NCI-H460 (cell line): ENCODE measurements at places on chromosomes 2 and 18.

DNA sequence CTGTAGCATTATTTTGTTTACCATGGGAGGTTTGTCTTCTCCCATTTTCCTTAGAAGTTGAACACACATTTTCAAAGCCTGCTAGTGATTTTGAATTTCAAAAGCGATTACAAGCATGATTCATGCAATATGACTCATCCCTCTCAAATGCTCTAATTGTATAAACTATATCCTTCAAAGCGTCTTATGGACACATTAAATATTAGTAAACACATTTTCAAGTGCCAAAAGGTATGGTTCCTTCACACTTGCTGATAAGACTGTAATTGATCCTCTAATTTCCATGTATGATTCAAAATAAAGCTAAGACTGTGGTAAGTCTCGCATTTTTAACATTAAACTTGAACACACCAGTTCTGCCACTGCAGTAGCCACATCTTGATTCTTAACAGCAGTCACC lies 512.9 kb downstream of the LRRTM4 start:
- DNase-seq = peak; percentile 28

DNA sequence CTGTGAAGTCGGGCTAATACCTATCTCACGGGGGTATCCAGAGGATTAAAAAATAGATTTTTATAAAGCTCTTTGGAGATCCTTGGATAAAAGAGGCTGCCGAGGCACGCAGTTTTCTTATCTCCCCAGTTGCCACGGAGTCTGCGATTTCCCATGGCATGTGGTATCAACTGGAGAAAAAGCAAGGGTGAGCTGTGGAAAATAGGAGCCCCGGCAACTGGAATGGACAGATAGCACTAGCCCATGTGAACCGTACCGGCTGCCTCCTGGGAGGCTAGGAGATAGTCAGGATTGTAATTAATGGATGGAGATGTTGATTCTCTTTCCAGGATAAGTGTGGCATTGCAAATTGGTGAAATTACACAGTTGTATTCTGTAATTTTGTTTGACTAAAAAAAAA lies 407.6 kb upstream of the KCNH7 start:
- DNase-seq = no peak

- DNase-seq = no peak
These were observed 61.9 kb downstream of the SMCHD1 start for GRCh38 chr18:2717407-2717806.

GRCh38 chr2:109604597-109604996 lies 9.2 kb downstream of the SEPTIN10 start:
- DNase-seq = peak; percentile 78

GRCh38 chr2:171430516-171431410 lies 3.0 kb downstream of the METTL8 start:
- no peak for DNase-seq

GRCh38 chr18:72444111-72444797 lies 99.9 kb downstream of the CBLN2 start:
- no peak for DNase-seq

GRCh38 chr2:43349904-43350303 lies 123.5 kb upstream of the ZFP36L2 start:
- no peak for DNase-seq

DNA sequence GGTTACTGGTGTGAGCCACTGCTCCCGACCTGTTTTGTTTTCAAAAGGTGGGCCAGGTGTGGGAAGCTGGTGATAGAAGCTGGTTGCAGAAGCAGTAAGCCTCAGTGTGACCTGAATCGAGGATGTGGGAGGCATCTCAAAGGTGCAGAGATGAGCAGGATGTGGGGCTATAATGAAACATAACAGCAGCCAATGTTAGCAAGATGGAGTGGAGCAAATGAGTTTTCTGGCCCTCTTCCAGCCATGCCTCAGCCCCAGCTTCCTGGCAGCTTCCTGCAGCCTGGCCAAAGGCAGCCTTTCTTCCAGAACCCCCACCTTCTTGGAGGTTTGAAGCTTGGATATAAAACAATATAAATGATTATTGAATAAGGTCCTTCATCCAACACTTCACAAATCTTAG lies 184.8 kb downstream of the NCK2 start:
- DNase-seq = no peak

DNA sequence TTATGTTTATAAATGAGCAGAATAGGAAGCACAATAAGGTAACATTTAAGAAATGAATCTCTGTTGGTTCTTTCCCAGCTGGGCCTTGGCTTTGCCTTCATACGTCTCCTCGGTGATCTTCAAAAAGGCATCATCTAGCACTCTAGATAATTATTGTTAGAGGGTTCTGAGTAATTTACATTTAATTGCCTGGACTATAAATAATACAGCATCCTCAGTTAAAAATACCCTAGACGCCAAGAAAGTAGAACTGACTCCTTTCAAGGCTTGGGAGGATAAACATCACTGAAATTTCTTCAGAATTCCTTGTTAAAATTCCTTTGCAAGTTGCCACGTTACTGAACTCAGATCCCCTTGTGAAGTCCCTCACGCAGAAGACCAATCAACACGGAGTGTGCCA lies 199.7 kb upstream of the BOD1L2 start:
- no peak for DNase-seq

- no peak for DNase-seq
These were observed 198.0 kb downstream of the HDAC4 start for GRCh38 chr2:239202836-239203235.

DNA sequence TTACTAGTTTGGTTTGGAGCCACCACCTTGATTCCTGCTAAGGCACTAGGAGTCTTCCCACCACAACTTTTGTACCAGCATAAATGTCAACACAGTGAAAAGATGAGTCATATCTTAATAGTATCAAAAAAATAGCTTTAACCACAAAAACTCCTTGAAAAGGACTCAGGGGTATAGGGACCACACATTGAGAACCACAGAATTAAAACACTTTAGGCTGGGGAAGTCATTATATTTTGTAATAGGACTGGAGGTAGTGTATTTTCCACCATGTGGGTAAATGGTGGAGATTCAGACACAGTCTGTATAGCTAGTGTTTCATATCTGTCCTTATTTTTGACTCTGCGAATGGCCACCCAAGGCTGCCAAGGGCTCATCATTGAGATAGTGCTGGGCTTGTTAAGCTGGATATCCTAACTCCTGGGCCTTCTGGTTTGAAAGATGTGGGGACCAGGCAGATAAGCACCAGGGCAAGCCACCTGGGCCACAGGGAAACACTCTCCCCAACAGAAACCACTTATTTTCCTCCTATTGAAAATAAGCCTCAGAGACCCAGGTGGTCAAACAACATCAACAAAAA lies 19.1 kb upstream of the FHL2 start:
- DNase-seq = no peak

- no peak for DNase-seq
These were observed 83.5 kb downstream of the MYL12B start for GRCh38 chr18:3345452-3345851.

- peak; percentile 19 for DNase-seq
These were observed 690 bp downstream of the SDC1 start for GRCh38 chr2:20224164-20224715.

DNA sequence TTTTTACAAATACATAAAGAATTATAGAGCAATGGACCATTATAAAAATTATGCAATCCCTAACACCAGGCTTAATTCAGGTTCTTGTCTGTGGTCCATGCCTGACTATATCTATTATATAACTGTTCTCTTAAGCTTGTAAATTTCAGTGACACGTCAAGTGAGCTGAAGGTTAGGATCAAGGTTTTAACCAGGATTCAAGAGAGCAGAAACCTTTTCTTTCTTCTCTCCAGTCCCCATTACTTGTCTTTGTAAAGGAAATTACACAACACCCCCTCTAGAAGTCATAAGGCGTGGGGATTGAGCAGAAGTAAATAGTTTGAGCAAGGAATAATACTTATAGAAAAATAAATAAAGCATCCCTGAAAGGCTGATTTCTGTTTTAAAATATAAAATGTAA lies 122.0 kb downstream of the ZNF521 start:
- DNase-seq = no peak

DNA sequence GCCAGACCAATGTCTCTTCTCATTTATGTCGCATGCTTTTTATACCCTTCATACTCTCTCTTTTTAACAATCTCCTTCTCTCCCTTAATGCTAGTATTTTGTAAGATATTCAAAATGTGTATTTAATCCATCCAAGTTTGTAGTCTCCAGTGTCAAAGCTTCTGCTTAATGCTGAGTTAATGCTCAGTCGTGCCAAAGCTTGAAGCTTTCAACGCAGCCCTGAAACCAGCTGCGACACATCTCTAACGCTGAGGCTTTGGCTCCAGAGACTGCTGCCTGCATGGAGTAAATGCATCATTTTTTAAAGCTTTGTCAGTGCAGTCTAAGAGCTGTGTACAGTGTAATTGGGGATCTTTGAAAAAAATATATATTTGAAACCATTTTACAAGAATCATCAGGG lies 2108.8 kb upstream of the PIK3C3 start:
- DNase-seq = no peak

GRCh38 chr2:221034973-221035372 lies 537.1 kb downstream of the EPHA4 start:
- no peak for DNase-seq

DNA sequence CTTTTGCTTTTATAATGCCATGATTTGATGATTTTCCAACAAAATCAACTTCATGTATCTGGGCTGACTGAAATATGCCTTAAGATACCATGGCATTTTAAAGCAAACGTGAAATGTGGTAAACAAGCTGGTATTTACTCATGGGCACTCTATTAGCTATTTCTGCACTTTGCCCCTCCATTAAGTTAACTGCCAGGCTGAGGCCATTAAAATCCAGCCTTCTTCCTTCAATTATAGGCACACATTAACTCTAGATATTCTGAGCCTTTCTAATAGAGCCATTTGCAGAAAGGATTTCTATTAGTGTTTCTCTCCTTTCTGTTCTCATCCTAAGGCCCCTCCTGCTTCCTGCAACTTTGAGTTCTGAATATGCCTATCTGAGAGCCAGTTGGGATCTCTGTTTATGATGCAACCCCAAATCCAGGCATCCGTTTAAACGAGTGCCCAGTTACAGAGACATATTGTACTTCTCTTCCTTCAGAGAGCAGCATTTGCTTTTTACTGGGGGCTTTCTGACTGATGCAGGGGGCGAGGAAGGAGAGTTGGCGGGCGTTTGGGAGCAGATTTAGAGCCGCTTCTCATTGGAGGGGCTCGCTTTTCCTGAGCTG lies 1.6 kb upstream of the KCNJ3 start:
- DNase-seq = no peak

DNA sequence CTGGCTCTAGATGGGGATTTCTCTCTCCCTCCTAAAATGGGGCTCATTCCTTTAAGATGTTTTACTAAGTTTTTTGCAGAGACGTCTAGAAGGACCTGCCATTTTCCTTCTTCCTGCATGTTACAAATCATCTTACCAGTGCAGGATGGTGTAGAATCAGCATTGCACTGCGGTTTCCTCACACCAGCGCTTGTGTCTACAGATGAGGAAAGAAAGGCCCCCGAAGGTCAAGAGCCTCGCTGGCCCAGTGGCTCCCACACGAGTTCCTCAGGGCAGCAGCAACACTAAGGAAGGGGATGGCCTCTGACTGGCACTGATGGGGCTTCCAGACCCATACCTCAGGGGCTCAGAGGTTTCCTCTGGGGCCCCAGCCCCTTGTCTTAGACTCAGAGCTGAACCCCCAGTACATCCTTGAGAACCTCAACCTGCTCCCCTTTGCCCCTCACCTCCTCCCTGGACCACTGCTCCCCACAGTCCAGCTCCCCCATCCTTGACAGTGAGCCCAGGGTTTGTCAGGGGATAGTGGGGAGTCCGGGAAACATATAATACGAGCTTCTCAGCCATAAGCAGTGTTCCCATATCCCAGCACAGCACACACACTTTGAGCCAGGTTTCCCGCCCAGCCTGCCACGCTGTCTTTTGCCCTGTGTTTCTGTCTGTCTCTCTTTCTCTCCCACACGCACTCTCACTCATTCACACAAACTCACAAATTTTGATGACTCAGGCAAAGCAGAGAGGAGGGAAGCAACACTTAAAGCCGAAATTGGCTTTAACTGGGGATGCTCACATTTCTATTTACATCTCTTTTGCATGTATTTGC lies 29.4 kb downstream of the ZFP36L2 start:
- DNase-seq = no peak

DNA sequence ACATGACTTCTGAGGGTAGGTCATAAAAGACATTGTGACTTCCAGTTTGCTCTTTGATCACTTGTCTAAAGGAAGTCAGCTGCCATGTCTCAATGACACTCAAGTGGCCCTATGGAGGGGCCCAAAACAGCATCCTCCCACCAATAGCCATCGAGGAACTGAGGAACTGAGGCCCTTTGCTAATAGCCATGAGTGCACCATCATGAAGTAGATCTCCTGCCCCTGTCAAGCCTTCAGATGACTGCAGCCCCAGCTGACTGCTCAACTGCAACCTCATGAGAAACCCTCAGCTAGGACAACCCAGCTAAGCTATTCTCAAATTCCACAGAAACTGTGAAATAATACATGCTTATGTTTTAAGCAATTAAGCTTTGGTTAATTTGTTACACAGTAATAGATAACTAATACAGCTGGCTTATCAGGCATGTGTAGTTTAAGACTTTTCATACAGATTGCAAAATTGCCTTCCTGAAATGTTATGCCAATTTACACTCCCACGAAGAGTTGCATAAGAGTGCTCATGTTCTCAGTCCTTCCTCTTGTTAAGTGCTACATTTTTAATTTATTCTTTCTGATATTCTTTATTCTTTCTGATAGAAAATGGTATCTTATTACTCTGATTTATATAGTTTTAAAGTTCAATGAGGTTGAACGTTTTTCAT lies 105.6 kb upstream of the NDUFV2 start:
- DNase-seq = no peak

- DNase-seq = no peak
These were observed 635 bp downstream of the SLC3A1 start for GRCh38 chr2:44275927-44276303.

- no peak for DNase-seq
These were observed 29.3 kb upstream of the LBH start for GRCh38 chr2:30201990-30202389.

DNA sequence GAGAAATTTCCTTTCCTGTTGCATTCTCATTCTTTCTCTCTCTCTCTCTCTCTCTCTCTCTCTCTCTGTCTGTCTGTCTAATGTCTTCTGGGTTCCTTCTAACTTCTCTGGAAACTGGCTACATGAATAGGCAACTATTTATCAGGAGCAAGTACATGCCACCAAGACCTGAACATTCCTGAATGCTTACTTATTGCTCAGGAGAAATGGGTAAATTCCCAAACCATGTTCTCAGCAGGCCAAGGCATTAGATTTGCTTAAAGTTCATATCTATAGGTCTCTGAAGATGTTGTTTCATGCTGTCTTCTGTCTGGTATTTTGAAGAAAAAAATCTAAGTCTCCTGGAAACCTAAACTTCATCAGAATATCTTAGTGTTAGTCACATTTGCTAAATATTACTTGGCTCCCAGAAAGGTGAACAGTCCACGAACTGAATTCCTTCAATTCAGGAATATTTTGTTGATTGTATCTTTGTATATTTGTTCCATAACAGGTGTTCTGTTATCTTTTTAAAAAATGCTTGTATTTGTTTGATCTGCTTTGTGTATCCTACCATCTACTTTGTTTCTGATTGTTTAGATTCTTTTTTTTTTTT lies 77.2 kb upstream of the FIGN start:
- no peak for DNase-seq

DNA sequence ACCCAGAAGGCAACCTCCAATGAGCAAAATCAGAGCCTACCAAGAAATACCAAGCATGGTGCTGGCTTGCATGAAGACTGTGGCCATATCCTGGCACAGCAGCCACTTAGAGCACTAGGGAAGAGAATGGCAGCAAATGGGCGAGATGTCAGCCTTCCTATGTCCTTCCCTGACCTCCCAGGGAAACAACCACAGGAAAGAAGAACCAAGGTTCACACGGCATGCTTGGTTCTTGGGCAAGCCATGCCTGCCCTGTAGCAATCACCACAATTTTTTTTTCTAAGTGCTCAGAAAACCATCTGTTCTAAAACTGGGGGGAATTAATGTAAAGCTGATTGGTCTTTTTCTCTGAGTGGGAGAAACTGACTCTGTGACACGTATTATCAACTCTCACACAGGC lies 27.8 kb downstream of the GALNT14 start:
- no peak for DNase-seq
